Hepatocyte (in vitro differentiated cells): ENCODE measurements at places on chromosomes 5 and 9. TPM values are rescaled to one million over a fixed set of nuclear protein-coding genes. Genes with fewer than 3 reads are reported as not detected.

GRCh38 chr9:127107171-127107928 is 15.1 kb downstream of the ANGPTL2 start:
- DNase-seq, result no peak
- no peaks in the 10 kb centered on the region for H3K36me3 ChIP-seq
- H3K4me1 ChIP-seq, result no peaks in the 10 kb centered on the region

DNA sequence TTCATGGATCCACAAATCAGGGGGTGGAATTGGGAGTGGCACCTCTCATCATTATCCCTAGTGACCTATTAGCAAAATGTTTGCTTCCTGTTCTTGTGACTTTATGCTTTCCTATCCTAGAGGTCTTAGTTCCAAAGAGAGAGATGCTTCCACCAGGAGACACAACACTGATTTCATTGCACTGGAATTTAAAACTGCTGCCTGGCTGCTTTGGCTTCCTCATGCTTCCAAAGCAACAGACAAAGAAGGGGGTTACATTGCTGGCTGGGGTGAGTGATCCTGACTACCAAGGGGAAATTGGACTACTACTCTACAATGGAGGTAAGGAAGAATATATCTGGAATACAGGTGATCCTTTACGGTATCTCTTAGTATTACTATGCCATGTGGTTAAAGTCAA is 69.2 kb upstream of the SH3GL2 start:
- no peaks in the 10 kb centered on the region for H3K27me3 ChIP-seq
- H3K4me1 ChIP-seq, result no peaks in the 10 kb centered on the region
- H3K4me3 ChIP-seq, result no peak overlapping the region
- H3K27ac ChIP-seq, result no peak overlapping the region

- no peak overlapping the region for H3K4me3 ChIP-seq
- DNase-seq, result no peak
- H3K27ac ChIP-seq, result no peak overlapping the region
- peaks cover 19% of the 10 kb centered on the region for H3K4me1 ChIP-seq
- H3K36me3 ChIP-seq, result no peaks in the 10 kb centered on the region
- no peaks in the 10 kb centered on the region for H3K27me3 ChIP-seq
Observed at GRCh38 chr5:59130431-59130830, 547.6 kb downstream of the RAB3C start.

DNA sequence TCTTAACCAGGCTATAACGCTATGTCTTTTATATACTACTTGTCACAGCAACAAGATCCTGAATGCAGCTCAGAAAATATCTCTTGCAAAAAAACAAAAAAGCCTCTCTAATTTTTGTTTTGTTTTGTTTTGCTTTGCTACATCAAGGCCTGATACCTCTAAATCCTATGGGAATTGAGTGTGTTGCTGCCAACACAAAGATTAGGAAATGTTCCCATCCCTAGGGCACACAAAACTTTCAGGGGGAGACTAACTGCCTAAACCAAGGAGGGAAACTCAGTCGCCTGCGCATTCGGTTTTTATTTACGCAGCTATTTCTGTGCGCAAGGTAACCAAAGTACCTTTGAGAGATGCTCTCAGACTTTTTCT is 1.7 kb downstream of the SSBP2 start:
- peaks cover 9% of the 10 kb centered on the region for H3K4me1 ChIP-seq
- H3K36me3 ChIP-seq, result no peaks in the 10 kb centered on the region
- peak overlapping the region; percentile 66 for H3K27ac ChIP-seq
- H3K4me3 ChIP-seq, result peak overlapping the region; percentile 77
- peak; percentile 10 for DNase-seq
- no peaks in the 10 kb centered on the region for H3K27me3 ChIP-seq

- peak; percentile 17 for DNase-seq
- H3K4me1 ChIP-seq, result no peaks in the 10 kb centered on the region
- no peaks in the 10 kb centered on the region for H3K27me3 ChIP-seq
- no peak overlapping the region for H3K4me3 ChIP-seq
Observed at GRCh38 chr9:83355024-83355444, 183.2 kb downstream of the FRMD3 start.

GRCh38 chr9:17021387-17021970 is 113.4 kb upstream of the CNTLN start:
- H3K27ac ChIP-seq, result no peak overlapping the region
- no peak overlapping the region for H3K4me3 ChIP-seq
- no peaks in the 10 kb centered on the region for H3K27me3 ChIP-seq
- H3K36me3 ChIP-seq, result no peaks in the 10 kb centered on the region
- DNase-seq, result no peak
- H3K4me1 ChIP-seq, result no peaks in the 10 kb centered on the region

DNA sequence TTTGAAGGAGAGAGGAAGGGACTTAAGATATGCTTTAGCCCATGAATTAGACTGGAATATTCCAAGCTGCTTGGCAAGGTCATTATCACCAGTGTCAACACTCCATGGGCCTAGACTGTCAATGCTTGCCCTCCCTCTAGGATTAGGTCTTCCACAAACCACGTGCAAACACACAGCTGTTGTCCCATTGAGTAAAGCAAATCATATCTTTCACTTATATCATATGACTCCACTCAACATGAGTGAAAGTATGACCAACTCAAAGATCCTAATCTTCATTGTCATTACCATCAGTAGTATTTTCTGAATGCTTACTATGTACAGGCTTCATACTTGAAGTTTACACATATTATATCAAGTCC is 57.0 kb upstream of the GRAMD2B start:
- no peaks in the 10 kb centered on the region for H3K27me3 ChIP-seq
- no peak overlapping the region for H3K4me3 ChIP-seq
- peak; percentile 32 for DNase-seq
- peaks cover 30% of the 10 kb centered on the region for H3K4me1 ChIP-seq
- no peaks in the 10 kb centered on the region for H3K36me3 ChIP-seq

GRCh38 chr5:147223948-147224791 is 10.7 kb upstream of the STK32A start:
- H3K4me1 ChIP-seq, result no peaks in the 10 kb centered on the region
- DNase-seq, result peak; percentile 58
- H3K36me3 ChIP-seq, result no peaks in the 10 kb centered on the region

GRCh38 chr9:121280715-121281613 is 13.0 kb downstream of the GSN start:
- no peaks in the 10 kb centered on the region for H3K36me3 ChIP-seq
- no peaks in the 10 kb centered on the region for H3K27me3 ChIP-seq
- no peak for DNase-seq
- peak overlapping the region; percentile 95 for H3K27ac ChIP-seq

- H3K27me3 ChIP-seq, result no peaks in the 10 kb centered on the region
- no peak overlapping the region for H3K27ac ChIP-seq
- no peak overlapping the region for H3K4me3 ChIP-seq
Observed at GRCh38 chr5:32076699-32077695, 97.1 kb downstream of the GOLPH3 start.

- H3K4me1 ChIP-seq, result peaks cover 11% of the 10 kb centered on the region
- peak overlapping the region; percentile 86 for H3K27ac ChIP-seq
- DNase-seq, result peak; percentile 29
Observed at GRCh38 chr5:131281133-131281867, 17.4 kb downstream of the CDC42SE2 start.

DNA sequence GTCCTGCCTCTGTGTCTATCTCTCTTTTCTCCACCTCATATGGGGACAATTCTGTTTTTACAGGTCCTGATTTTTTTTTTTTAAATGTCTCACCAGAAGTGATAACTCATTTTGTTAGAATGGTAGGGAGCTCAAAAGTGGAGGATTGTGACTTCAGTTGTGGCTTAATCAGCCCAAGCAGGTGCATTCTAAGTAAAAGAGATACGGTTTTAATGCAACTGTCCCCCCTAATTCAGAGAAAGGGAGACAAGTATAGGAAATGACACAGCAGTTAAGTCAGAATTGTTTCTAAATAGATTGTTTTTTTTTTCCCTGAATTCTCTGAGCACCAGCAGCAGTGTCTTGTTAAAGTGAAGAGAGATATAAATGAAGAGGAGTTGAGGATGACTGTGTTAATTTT is 24.5 kb downstream of the MAST4 start:
- H3K4me3 ChIP-seq, result no peak overlapping the region
- no peaks in the 10 kb centered on the region for H3K36me3 ChIP-seq
- H3K27ac ChIP-seq, result no peak overlapping the region
- H3K27me3 ChIP-seq, result no peaks in the 10 kb centered on the region
- no peak for DNase-seq

- H3K4me1 ChIP-seq, result no peaks in the 10 kb centered on the region
- H3K4me3 ChIP-seq, result no peak overlapping the region
- no peak for DNase-seq
- H3K27me3 ChIP-seq, result no peaks in the 10 kb centered on the region
Observed at GRCh38 chr5:57028161-57028560, 76.2 kb upstream of the MIER3 start.

GRCh38 chr9:113868501-113868900 is 7.6 kb upstream of the ZNF618 start:
- no peaks in the 10 kb centered on the region for H3K4me1 ChIP-seq
- DNase-seq, result no peak
- H3K27me3 ChIP-seq, result no peaks in the 10 kb centered on the region
- no peaks in the 10 kb centered on the region for H3K36me3 ChIP-seq

- H3K27ac ChIP-seq, result no peak overlapping the region
- DNase-seq, result peak; percentile 46
- H3K4me3 ChIP-seq, result no peak overlapping the region
- H3K27me3 ChIP-seq, result no peaks in the 10 kb centered on the region
- no peaks in the 10 kb centered on the region for H3K36me3 ChIP-seq
Observed at GRCh38 chr5:87069974-87070608, 197.6 kb upstream of the RASA1 start.

GRCh38 chr9:19199012-19199411 is 31.5 kb upstream of the DENND4C start:
- DNase-seq, result no peak
- H3K36me3 ChIP-seq, result no peaks in the 10 kb centered on the region
- H3K4me1 ChIP-seq, result peaks cover 23% of the 10 kb centered on the region
- H3K4me3 ChIP-seq, result no peak overlapping the region
- peak overlapping the region; percentile 0 for H3K27ac ChIP-seq

GRCh38 chr5:158933494-158934318 is 166.0 kb downstream of the EBF1 start:
- no peaks in the 10 kb centered on the region for H3K4me1 ChIP-seq
- peaks cover 23% of the 10 kb centered on the region for H3K27me3 ChIP-seq
- H3K4me3 ChIP-seq, result no peak overlapping the region
- H3K27ac ChIP-seq, result no peak overlapping the region
- no peaks in the 10 kb centered on the region for H3K36me3 ChIP-seq

DNA sequence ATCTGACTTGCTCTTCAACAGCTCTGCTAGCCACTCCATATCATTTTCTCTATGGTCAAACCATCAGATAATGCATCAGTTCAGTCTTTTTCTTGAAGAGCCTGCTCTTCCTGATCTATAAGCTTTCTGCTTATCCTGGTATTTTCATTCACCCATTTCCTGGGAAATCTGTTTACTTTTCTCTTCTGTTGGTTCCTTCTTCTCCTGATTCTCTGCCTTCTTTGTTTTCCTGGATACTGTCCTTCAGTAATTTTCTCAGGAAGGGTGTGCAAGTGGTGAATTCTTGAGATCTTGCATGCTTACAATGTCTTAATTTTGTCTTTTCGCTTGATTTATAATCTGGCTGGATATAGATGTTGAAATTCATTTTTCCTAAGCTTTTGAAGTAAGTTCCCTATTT is 39.8 kb upstream of the NKX2-5 start:
- H3K36me3 ChIP-seq, result no peaks in the 10 kb centered on the region
- H3K27ac ChIP-seq, result no peak overlapping the region
- DNase-seq, result no peak
- H3K4me1 ChIP-seq, result no peaks in the 10 kb centered on the region

DNA sequence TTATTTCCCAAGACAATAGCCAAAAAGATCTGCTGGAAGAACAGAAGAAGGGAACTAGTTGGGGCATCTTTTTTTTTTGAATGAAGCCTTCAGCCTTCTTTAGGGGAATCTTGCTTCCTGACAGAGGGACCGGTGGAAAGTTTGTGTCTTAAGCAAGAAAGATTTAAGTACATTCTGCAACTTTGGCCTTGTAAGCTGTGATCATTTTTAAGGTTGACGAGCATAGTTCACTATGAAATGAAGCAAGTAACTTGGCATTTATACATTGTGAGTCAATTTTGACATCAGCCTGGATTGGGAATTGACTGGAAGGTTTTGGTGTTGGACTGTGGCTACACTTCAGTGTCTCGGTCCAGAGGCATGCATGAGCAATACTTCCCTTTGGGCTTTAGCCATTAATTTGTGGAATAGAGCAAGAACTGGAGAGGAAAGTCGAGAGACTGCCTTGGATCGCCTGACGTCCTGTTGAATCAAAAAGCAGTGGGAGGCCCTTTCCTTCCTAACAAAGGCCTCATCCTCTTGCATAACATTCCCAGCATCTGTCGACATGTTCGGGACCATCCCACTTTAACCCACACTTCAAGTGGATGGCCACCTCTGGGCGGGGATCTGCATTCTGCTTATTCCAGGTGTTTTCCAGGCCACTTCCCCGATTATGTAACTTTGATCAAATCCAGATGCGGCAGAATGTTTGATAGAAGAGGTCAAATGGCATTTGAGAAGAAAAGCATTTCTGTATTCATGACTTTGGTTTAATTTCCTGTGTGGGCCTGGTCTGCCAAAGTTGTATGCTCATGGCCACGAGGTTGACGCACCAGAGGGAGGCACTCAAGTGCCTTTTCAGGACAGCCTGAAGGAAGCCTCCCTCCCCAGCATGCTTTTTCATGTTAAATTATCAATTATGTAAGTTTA is 12.5 kb downstream of the ABL1 start:
- no peaks in the 10 kb centered on the region for H3K27me3 ChIP-seq
- no peaks in the 10 kb centered on the region for H3K36me3 ChIP-seq
- peak; percentile 61 for DNase-seq
- peaks cover 37% of the 10 kb centered on the region for H3K4me1 ChIP-seq
- H3K27ac ChIP-seq, result peak overlapping the region; percentile 96
- no peak overlapping the region for H3K4me3 ChIP-seq

DNA sequence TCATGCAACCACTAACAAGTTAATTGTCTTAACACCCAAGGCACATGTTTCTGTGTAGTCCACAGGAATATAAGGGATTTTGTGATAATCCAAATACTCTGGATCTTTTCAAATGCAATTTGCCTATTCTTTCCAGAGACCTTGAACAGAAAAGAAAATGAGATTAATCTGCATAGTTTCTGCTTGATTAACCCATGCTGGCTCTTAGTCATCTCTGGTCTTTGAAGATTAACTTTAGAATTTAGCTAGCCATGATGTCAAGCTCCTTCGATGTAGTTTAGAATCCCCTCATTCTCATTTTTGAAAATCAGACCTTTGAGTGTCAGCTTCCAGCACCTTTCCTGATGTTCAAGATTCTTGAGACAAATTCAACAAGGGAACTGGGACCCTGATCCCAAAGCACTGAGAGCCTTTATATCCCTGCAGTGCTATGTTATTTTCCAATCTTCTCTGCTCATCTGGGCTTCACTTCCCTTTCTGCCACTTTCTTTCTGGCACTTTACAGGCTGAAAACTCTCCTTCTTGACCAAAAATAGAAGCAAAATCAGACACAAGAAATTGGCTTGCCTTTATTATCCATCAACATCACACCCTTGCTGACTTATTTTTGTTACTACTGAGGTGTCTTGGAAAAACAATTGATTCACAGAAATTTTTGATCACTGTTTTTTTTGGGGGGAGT is 155.5 kb downstream of the PALM2AKAP2 start:
- no peak overlapping the region for H3K27ac ChIP-seq
- H3K27me3 ChIP-seq, result no peaks in the 10 kb centered on the region
- DNase-seq, result no peak
- H3K36me3 ChIP-seq, result no peaks in the 10 kb centered on the region
- no peak overlapping the region for H3K4me3 ChIP-seq

Gene CDH9
- 0.53 and 2.2 TPM in 2 replicates for total RNA-seq

Gene WDR38
- total RNA-seq, result not detected in 2 replicates

Gene ENG
- 3.2 and 6.8 TPM in 2 replicates for total RNA-seq

Gene AMACR
- 65.9 and 92.4 TPM in 2 replicates for total RNA-seq

Gene BARHL1
- not detected in 2 replicates for total RNA-seq

Gene TTC16
- total RNA-seq, result 0.24 TPM in 1 of 2 replicates, not detected in the other

Gene ENC1
- total RNA-seq, result 150 and 151 TPM in 2 replicates

Gene SLC6A18
- not detected in 2 replicates for total RNA-seq

Gene SPINK13
- not detected in 2 replicates for total RNA-seq

Gene PFN3
- total RNA-seq, result not detected in 2 replicates

Gene PRRX2
- total RNA-seq, result 5.7 and 9.7 TPM in 2 replicates

Gene SPACA9
- 0.44 and 1.9 TPM in 2 replicates for total RNA-seq

Gene SYK
- 3.6 and 4.9 TPM in 2 replicates for total RNA-seq

Gene CCL19
- not detected in 2 replicates for total RNA-seq
